ENCODE measurements at places on chromosomes 12 and 14. TPM values are rescaled to one million over a fixed set of nuclear protein-coding genes. Genes with fewer than 3 reads are reported as not detected.

The COCH gene
- total RNA-seq, result 10.4 TPM

The VPS37B gene
- 25.3 TPM for total RNA-seq

The PYGL gene
- total RNA-seq, result 51.0 TPM

- DNase-seq, result no peak
Measured at GRCh38 chr12:128971802-128972201, 118.5 kb downstream of the GLT1D1 start.

DNA sequence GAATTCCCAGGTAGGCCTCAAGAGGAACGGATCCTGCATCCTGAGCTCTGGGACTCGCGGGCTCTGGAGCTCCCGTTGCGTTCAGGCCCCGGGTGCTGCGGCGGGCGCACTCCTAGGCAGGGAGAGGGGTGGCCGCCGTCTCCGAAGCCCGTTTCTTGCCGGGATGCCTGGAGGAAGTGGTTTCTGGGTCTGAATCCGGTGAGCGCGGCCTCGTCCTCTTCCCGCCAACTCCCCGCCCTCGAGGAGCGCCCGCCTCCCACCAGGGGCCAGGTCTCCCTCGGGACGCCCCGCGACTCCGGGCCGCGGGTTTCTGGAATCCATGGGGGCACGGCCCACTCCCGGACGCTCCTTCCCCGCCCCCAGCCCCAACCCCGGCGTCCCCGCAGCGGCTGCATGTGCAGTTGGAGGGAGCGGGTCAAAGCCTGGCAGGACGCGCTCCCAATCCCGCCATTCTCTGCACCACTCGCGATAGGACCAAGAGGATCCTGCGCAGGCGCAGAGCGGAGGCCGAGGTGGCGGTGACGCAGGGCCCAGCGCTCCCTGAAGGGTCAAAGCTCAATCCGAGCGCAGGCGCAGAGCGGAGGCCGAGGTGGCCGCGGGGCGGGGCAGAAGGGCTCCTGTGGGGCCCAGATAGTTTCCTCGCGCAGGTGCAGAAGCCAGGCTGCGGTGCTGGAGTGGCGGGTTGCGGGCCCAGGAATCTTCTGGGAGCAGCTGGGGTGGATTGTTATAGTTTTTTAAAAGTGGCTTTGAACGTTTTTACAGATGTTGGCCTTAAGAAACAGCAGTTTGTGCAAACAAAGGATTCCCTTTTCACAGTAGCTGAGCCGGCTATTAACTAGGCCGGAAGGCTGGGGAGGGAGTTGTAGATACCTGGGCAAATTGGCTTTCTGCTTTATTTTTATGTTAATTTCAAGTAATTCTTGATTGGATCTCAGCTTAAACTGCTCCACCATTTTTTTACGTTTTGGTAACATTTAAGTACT, 796.4 kb downstream of the AACS start:
- DNase-seq, result peak; percentile 24

DNA sequence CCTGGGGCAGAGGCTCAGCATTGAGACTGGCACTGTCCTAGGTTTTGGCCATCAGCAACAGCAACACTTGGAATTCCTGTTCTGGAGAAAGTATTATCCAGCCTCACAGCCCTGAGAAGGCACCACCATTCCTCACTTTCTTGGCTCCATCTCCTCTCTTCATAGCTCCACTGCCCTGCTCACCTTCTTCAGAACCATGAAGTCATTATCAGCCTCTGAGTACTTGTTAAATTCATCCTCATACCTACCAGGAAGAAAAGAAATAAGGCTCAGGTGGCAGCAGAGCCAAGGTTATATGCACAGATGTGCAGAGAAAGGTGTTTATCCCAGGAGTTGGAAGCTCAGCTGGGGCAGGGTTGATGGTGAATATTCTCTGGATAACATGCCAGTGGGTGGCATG, 25.4 kb downstream of the KRT76 start:
- no peak for DNase-seq

GRCh38 chr12:56411781-56412639, 37.2 kb downstream of the TIMELESS start:
- DNase-seq, result no peak

DNA sequence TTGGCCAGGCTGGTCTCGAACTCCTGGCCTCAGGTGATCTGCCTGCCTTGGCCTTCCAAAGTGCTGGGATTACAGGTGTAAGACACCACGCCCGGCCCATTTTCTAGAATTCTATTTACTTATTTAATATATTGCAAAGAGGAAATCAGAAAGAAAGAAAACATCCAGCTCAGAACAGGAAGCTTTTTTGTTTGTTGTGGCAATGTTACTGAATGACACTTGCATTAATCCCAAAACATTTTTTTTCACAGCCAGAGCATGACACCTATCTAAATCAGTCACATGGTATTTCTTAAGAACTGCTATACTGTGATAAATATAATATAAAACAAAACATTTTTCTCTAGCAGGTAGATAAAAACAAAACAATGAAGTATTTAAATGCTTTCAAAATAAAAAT, 12.6 kb downstream of the CFL2 start:
- no peak for DNase-seq

DNA sequence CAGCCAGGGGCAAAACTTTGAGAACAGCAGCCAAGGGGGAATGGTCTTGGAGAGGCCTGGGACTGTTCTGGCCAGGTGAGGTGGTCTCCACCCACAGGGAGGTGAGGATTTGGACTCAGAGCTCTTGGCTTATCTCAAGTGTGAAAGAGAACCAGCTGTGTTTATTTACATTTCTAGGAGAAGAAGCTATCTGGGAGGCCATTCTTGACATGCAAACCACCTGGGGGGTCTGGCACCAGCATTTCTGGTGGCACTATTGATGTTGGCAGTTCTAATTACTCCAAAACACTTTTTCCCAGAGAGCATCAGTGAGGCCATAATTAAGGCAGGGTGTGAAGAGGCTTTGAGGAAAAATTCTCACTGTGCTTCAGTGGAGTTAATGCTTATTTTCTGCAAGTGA, 95.1 kb downstream of the CAND1 start:
- no peak for DNase-seq

Measured in umbilical cord (tissue), 2 donors.